ENCODE measurements at places on chromosomes 2 and 18.

- DNase-seq, result no peak
Observed at GRCh38 chr2:195686564-195686963, 29.5 kb downstream of the SLC39A10 start.

DNA sequence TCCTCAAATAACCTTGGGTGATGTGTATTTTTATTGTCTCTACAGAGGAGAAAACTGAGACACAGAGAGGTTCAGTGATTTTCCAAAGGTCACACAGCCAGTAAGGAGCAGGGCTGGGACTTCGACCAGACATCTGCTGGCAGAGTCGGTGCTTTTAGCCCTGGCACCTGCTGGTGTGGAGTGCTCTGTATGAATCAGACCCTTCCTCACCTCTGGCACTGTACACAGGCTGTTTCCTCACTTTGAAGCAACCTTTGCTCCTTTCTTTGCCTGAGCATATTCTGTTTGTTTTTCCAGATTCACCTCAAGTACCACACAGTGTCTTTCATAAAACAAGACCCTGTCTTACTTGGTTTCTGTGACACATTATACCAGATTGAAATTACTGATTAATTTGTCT, 107.9 kb downstream of the DPP10 start:
- no peak for DNase-seq

GRCh38 chr2:31197166-31197565, 20.1 kb downstream of the CAPN14 start:
- DNase-seq, result no peak

DNA sequence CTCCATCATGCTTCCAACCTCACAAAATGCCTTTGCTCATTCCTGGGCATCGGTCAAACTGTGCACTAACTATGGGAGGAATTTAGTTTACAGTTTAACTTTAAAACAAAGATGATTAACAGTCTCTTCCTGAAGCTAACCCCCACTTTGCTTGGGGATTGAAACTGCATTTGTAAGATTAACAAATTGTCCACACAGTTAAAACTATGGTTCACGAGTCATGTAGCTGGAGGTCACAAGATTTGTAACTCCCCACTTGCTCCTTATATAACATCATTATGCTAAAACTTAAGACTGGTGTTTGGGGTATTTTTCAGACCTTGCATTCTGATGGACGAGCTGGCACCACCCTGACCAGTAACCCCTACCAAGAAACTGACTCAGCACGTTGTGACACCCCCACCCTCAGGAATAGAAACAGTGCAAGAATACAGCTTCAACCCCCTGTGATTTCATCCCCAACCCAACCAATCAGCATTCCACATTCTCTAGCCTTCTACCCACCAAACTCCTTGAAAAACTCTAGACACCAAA, 252.3 kb downstream of the MBD5 start:
- DNase-seq, result no peak

- DNase-seq, result no peak
Observed at GRCh38 chr2:233107831-233108300, 47.7 kb downstream of the INPP5D start.

DNA sequence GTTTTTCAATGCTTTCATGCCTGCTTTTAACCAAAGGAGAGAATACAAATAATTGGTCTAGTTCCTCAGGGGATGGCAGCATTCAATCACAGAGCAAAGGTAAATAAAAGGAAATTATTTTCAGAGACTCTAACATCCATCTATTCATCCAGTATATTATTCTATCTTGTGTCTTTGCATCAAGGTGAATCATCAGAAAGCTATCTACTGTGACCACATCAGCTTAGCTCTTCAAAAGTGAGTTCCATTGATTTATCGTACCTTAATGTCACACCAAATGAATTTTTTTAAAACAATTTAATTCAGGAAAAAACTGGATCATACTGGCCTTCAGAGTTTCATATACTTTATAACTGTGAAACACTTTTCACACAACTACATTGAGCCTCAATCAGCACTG, 66.1 kb downstream of the CHN1 start:
- DNase-seq, result no peak

DNA sequence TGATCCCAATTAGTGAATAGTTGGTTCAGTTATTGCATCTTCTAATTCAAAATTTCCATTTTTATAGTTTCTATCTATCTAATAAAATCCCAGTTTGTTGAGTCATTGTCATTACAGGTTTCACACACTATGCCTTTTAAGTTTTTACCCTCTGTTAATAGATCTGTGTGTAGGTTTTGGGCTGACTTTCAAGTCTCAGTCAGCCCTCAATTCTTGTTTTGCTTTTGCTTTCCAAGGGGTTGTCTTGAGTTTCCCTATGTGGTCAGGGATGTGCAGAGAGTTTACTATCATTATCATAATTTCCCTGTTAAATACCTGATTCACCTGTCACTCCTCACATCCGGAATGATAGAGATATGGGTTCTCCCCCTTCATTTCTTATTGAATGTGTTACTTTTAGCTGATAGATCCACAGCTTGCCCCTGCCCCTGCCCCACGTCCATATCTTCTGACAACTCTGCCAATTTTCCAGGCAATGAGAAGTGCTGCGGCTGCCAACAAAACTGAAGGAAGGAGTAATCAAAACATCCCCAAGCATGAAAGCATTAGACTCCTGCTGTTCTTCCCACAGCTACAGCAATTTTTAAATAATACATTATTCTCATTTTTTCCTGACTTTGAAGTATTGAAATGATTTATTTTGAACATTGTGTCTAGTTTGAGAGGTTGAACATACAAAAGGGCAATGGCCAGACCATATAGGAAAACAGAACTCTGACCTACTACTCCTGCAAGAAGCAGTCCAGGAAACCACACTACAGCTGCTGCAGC, 1064.8 kb downstream of the SUCLG1 start:
- no peak for DNase-seq

- no peak for DNase-seq
Observed at GRCh38 chr2:157813467-157813866, 62.7 kb downstream of the ACVR1 start.

- no peak for DNase-seq
Observed at GRCh38 chr2:70115646-70116442, 28.6 kb downstream of the PCBP1 start.

DNA sequence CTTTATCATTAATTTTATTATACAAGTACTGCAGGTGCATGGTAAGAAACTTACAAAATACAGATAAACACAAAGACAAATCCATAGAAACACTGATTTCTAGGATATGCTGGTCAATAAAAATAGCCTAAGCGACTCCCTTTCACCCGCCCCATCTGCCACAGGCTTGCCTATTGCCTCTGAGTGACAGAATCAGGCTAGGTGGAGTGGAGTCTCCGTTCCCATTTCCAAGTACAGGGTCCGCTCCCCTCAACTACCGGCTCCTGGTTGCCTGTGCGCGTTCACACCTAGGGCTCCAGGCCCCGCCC, 201 bp upstream of the TRAPPC12 start:
- no peak for DNase-seq

GRCh38 chr2:96530144-96530430, 6.5 kb upstream of the ARID5A start:
- DNase-seq, result no peak

GRCh38 chr2:197538412-197538811, 22.5 kb downstream of the MOB4 start:
- no peak for DNase-seq

DNA sequence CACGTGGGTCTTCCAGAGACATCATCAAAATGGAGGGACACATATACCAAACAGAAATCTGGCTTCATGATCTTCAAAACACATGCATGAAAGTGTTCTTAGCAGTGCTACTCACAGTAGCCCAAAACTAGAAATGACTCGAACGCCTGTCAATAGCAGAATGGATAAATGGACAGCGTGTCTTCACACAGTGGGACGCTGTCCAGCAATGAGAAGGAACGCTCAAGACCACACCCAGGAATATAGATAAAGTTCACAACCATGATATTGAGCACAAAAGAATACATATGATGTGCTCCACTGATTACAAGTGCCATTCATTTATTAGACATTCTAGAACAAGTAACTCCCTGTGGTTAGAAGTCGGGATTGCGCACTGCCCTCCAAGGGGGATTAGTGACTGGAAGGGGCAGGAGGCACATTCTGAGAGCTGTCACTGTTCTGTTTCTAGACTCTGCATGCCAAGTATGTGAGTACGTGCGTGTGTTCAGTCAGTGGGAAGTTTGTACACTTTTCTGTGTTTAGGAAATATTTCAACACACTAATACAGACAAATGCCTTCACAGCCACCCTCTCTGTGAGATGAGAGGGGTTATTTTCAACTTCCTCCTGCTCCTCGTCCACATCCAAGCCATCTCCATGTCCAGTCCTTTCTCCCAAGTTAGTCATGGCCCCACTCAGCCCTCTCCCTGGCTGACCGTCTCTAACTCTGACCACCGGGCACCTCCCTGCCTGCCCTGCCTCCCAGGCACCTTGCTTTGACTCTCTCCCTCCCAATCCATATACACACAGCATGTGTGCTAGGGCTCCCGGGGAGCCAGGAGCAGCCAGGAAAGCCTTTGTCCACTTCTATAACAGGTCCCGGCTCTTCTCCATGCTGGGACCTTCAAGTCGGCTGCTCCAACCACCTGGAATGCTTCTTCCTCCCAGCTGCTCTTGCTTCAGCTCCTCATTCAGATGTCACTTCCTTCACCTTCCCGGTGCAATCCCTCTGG, 26.9 kb upstream of the TNS1 start:
- no peak for DNase-seq

- no peak for DNase-seq
Observed at GRCh38 chr2:161596148-161596547, 28.1 kb upstream of the SLC4A10 start.

DNA sequence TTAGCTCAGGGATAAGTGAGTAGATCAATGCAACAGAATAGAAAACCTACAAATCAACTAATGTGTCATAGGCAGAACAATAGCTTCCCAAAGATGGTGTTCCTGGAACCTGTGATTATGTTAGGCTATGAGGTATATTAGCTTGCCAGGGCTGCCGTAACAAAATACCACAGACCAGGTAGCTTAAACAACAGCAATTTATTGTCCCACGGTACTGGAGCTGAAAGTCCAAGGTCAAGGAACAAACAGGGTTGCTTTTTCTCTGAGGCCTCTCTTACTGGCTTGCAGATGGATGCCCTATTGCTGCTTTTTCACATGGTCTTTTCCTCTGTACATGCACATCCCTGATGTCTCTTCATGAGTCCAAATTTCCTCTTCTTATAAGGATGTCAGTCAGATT, 354.9 kb downstream of the TNS1 start:
- DNase-seq, result no peak

- no peak for DNase-seq
Observed at GRCh38 chr18:58792086-58792485, 72.6 kb upstream of the ZNF532 start.

- DNase-seq, result no peak
Observed at GRCh38 chr2:4678927-4679326, 975.6 kb downstream of the DCDC2C start.

- DNase-seq, result no peak
Observed at GRCh38 chr18:14924226-14924625, 176.3 kb downstream of the ANKRD30B start.

DNA sequence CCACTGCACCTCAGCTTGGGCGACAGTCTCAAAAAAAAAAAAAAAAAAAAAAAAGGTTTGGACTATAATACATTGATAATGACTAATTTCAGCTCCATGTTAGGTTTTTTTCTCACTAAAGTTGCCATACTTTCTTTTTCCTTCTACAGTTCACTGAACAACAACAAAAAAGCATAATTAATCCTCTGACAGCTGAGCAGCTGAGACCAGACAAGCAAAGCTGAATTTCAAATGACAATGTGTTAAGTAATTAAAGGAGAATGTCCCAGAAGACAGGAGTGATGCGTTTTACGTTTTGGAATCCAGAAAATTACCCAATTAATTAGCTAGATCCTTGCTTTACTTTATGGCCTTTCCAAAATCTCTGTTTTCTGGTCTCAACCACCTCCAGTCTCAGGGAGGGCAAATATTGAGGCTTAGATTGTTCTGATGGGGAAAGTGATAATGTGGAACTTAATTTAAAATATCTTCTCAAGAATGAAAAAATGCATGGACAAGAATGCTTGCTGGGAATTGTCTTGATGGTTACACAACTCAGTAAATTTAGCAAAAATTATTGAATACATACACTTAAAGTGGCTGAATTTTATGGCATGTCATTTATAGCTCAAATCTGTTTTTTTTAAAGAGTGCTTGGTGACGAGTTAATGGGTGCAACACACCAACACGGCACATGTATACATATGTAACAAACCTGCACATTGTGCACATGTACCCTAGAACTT, 17.4 kb upstream of the RMDN2 start:
- no peak for DNase-seq

DNA sequence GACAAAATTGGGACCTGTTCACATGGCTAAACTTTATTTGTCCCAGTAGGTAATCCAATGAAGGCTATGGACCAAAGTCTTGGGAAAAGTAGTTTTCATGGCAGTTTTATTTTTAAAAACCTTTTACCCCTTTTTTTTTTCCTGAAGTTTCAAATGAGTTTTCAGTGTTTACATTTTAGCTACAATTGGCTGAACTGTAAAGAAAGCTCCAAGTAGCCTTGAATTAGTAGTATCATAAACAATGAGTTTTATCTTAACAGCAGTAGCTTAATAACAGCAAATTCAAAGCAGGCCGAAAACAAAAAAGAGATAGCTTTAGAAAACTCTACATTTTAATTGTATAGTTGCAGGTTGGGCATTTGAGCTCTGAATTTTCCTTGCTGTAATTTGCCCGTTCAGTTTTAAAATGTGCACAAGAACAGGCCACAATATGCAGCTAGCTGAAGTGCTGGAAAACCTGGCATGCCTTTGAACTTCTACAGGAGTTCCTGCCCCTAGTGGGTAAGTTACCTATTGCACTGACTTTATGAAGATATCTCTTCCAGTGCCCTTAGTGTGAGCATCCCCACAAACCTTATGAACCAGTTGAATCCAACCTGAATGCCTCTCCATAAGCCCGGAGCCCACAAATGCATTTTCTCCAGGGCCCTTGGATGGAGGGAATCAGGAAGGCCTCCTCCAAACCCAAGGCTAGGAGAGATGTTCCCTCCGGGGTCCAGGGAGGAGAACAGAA, 106.7 kb downstream of the XRCC5 start:
- no peak for DNase-seq

DNA sequence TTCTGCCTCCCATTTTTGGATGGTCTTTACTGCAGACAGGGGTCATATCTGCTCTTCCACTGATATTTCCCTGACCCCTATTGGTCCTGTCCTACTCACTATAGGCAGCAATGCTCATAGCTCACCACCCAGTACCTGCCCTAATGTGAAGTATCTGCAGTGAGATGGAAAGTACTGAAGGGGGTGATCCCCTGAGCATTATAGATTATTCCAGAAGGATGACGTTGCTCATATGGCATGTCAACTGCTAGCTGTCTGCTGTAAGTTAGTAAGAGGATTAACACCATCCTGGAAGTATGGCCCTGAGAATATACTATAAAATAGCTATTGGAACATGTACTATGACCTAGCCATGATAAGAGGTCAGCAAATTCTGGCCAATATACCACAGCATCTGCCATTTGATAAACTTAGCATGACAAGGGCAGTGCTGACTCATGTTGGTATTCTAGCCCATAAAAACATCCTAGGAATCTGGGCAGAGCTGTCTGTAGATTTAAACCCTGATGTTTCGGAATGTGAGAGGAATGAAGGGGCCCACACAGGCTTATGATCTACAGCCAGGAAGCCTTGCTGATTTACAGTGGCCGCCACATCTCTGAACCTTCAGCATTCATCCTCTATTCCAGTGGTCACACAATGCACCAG, 451.4 kb downstream of the TNS1 start:
- DNase-seq, result no peak

Measured in stimulated activated CD8-positive, alpha-beta memory T cell treated with anti-CD3 and anti-CD28 coated beads, Interleukin-4, amount 100 ng/mL, for 1 hour (primary cell).